Hematopoietic multipotent progenitor cell treated with erythropoietin and hydrocortisone succinate and interleukin-3 and kit ligand, for 15 days (in vitro differentiated cells): ENCODE measurements at places on chromosomes 3 and 15.

DNA sequence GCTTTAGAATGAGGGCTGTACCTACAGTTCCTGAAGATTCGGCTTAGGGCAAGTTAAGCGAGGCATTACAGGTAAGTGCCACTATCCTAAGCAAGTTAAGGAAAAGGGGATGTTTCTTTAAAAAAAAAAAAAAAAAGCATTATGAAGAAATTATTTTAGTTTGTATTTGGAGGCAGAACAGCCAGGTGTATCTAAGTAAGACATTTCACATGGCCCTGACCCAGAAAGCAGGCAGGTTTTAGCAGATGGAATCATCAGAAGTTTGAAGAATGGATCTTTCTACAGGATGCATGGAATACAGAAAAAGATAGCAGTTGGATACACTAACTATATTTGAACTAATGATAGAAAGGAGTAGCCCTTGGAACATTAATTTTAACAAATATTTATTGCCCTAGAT, 105.6 kb downstream of the OSBPL10 start:
- no peak for DNase-seq

DNA sequence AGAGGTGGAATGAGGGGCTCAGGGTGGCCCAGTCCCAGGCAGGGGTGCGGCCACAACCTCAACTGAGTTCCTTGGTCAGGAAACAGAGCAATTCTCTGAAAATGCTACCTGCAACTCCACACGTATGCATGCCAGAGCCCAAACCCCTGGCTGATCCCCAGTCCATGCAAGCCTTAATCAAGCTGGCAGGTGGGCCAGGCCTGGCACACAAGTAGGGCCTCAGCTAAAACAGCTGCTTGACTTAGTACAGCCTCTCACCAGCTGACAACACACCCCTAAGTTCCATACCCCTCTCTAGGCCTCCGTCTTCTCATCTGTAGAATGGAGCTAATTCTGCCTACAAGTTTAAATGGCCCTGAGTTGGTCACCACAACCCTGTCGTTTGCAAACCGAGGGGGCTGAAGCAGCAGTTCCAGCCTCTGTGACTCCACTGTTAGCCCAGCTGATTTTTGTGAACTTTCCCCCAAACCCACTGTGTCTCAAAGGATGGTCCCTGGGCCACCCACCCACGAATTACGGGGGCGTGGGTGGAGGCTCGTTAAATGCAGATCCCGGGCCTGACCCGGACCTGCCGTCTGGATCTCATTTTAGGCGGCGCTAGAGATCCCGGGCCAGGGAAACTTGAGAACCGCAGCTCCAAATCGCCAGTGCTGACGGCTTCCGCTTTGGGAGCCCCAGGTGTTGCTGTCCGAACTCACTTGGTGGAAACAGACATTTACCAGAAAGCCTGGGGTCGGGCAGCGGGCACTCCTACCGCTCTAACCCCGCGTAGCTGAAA, 927 bp downstream of the CHDH start:
- DNase-seq = no peak

DNA sequence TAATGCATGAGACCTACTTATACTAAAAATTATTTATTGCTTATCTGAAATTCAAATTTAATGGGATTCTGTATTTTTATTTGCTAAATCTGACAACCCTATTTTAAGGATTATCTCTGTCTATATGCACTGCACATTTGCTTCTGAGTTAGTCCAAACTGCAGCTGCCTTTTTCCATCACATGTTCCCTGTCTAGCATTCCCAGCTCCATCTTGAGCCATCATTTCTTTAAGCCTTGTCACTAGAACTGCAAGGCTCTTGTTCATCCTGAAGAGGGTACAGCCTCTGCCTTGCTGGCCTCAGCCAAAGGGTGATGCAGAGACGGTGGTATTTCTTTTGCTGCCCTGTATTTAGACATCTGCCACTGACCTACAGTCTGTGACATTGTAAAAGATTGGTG, 125.8 kb upstream of the STT3B start:
- DNase-seq = no peak

- DNase-seq = no peak
These were observed 182.9 kb upstream of the RORA start for GRCh38 chr15:61411902-61412510.

DNA sequence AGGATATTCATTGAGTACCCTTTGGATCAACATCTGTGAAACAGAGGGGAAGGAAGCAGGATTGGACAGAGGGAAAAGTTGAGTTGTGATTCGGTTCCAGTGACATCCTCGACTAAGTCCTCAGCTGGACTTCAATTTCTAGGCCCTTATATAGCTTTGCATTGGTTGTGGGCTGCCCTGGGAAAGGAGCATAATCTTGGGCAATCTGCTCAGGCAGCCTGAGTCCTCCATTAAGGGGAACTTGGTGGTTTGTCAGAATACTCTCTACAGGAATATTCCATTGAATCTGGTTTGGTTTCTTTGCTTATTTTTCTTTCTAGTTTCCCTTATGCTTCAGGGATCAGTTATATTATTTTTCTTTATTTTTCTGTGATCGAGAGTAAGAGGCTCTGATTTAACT, 94.1 kb downstream of the TCF12 start:
- no peak for DNase-seq

GRCh38 chr3:126751611-126752302, 47.7 kb downstream of the CHCHD6 start:
- DNase-seq = no peak
